ENCODE measurements at places on chromosomes 1 and 21.
A peak's percentile ranks its signal among the peaks of the same experiment; 100 is the strongest.

- no peak for DNase-seq
Measured at GRCh38 chr1:64505232-64505943, 35.5 kb downstream of the CACHD1 start.

DNA sequence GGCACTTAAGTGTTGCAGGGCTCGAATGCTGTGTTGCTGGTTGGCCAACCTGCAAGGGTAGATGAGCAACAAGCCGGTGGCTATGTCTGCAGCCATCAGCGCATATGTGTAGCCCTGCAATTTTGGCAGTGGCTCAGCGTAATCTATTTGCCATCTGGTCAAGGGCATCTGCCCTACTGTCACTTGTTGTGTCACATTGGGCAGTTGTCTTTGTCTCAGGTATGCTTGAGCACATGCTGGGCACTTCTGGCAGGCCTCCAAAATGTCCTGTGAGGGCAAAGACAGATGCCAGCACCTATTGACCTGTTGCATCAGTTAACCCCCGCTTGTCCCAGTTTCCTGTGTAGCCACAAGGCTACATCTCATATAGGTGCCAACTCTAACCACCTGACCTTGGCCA, 111.8 kb downstream of the GDAP2 start:
- no peak for DNase-seq

- no peak for DNase-seq
Measured at GRCh38 chr1:155932081-155932480, 2.1 kb downstream of the KHDC4 start.

GRCh38 chr1:156860628-156861423, at the start of gene NTRK1:
NTRK1 (plus strand) TSS chr1:156860865; CDS start chr1:156860935, 70 bp downstream.
- no peak for DNase-seq

DNA sequence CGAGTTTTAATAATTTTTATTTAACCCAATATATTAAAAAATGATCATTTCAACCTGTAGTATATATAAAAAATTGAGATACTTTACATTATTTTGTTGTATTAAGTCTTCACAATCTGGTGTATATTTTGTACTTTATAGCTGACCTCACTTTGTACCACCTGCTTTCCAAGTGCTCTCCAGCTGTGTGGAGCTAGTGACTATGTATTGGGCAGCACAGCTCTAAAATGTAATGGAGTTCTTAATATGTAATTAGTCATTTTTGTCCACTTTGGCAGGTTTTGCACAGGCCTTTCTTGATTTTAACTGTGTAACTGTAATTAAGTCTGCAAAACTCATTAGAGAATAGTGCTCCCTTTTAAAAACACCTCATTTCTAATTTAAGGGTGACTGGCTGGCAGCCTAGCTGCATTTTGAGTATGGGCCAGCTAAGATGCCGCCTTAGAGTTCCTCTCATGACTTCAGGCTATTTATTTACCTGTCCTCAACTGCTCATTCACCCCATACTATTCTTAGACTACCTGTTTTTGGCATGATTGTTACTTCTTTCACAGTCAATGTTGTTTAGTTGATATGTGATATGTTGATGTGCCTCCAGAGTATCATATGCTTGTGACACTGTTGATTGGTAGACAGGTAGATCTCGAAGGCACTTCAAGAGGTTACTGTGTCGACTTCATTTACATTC, 43.2 kb downstream of the ZYG11B start:
- DNase-seq, result peak; percentile 6

DNA sequence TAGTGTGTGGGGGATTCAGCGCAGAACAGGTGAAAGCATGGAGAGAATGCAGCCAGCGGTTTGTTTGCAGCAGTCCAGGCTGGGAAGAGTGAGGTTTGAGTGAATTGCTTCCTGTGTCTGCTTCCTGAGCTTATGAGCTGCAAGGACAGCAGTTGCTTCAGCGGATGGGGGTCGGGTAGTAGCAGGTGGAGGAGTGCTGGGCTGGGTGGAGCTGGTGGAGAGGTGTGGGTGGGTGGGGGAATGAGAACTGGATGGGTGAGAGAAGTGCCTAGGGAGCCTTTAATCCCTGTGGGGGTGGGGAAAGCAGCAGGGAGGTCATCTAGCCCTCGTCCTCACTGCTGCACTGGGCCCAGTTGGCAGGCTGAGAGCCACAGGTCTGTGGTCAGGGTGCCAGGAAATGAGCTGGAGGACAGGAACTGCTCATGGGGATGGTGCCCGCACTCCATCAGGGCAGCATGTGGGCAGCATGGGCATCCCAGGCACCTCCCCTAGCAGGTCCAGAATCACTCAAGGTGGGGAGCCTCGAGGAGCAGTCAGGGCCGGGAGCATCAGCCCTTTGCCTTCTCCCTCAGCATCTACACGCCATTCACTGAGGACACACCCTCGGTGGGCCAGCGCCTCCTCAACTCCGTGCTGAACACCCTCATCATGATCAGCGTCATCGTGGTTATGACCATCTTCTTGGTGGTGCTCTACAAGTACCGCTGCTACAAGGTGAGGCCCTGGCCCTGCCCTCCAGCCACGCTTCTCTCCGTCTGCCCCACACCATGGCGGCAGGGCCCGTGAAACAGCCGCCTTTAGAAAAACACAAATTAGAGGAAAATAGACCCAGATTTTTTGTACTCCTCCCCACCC, 14.8 kb downstream of the PSEN2 start:
- DNase-seq, result no peak

DNA sequence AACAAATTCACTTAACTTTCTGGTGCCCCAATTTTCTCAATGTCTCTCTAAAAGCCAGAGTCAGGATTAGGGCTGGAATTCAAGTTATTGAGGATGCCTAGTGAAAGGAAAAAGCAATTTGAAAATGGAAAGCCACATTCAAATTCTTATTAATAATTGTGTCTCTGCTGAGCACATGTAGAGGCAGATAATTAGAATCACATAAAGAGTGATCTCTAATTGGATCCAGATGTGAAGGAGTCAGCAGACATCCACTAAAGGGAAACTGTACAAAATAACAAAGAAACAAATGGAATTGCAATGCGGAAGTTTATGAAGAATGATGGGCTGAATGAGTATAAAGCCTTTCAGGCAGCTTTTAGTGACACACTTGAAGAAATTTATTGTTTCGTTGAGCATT, 482.6 kb downstream of the TTLL7 start:
- no peak for DNase-seq

- DNase-seq, result no peak
Measured at GRCh38 chr1:22930240-22930912, 42.3 kb downstream of the LACTBL1 start.

GRCh38 chr1:36693603-36694002, 210.9 kb upstream of the CSF3R start:
- DNase-seq, result no peak

DNA sequence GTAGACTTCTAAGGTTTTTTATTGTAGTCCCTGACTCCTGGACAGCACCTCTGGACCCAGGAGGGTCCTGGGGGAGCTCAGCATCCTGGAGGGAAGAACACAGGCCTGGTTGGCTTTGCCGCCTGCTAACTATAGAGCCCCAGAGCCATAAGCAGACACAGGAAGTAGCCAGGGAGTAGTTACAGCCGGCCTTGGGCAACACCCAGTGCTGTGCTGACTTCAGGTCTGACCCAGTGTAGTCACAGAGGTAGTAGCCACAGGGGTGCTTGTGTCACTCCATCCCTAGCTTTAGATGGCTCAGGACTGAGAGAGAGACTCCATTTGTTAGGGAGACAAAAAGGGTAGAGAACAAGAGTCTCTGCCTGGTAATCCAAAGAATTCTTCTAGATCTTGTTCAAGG, 21.9 kb downstream of the MCOLN2 start:
- DNase-seq, result no peak

DNA sequence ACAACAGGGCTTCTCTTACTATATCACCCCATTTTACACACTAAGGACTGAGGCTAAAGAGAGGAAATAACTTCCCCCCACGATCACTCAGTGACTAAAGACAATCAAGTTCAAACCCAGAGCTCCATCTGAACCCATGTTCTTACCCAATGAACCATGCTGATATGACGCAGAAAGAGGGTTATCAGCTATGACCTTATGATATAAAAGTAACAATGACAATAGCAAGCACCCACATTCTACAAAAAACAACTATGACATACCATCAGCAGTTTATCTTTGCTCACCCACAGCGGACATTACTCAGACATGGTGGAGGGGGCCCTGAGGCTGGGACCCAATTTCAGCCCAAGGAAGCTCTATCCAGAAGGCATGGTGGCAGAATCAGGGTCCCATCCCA, 75.7 kb downstream of the PTPN14 start:
- no peak for DNase-seq

DNA sequence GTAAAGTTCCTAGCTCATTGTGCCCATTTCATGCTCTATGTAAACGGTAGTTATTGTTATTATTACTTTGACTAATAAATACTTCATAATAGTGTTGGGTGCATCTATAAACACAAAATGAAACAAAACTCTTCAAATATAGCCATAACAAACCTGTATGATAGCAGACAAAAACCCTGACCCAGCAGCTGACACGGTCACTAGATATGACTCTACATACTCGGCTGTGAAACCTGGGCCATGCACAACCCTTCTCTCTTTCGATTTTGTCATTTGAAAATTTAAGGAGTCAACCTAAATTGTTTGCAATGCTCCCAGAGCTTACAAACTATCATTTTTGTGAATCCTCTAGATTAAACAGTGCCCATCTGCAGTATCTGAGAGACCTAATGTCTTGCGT, 8.0 kb upstream of the RGS13 start:
- no peak for DNase-seq

DNA sequence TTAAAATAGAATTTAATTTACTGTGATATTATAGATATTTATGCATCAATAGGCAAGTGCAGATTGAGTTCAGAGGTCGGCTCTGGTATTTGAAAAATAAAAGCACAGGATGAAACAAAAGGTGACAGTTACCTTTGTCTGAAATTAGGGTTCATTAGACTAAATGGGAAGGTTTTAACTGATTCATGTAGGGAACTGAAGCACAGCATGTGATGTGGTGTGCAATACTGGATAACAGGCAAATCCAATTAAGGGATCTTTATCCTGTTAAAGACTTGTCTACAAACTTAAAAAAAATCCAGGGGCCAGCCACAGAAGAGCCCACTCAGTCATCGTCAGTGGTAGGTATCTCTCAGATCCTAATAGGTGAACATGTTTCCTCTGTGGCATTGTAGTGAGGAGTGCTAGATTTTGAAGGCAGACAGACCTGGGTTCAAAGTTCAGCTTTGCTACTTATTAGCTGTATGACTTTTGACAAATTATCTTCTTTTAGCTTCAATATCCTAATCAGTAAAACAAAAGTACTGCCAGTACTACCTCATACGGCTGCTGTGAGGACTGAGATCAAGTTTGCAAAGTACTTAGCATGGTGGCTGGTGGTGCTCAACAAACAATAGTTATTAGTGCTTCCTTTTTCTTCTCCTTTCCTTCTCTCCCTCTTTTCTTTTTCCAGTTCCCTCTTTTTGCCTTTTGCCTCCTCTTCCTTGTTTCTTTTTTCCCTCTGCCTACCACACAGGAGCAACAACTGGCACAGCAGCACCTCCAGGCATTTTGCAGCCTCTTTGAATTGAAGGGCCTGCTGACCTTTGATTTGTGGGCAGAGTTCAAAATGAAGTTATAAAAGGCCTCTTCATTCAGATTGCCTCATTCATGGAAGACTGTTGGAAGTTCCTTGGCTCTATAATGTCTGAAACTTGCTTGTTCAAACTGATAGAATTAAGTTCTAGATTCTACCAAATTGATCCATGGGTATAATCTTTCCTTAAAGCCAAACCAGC, 44.9 kb upstream of the FOXD3 start:
- DNase-seq, result no peak

DNA sequence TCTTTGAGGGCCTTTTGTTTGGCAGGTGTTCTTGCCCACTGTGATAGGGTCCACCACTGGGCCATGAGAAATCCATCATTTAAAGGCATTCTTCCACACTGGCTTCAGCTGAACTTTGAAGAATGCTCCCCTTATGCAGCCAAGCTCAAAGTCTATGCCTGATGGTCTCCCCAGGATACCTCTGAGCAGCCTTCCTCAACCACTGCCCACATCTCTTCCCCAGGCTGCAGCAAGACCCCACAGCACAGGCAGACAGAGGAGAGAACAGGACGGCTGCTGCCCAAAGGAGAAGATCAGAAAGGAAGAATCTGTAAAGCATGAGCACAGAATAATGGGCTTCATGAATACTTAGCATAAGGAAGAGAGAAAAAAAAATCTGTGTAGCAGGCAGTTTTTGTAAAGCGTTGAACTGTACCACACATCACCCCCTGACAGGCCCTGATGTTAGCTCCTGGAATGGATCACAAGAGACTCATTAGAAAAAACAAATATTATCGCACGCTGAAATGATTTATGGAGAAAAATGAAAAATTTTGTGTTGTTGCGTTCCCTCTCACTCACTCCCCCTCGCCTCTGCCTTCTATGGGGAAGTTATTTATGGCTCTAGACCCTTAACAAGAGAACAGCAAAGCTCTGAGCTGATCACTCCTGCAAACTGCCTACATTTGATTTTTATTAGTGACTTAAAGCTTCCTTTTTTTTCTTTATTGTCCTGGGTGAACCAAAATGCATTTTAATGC, 134.1 kb downstream of the TMEM53 start:
- DNase-seq, result no peak

- DNase-seq, result no peak
Measured at GRCh38 chr1:32791881-32792280, 25.3 kb downstream of the YARS1 start.

DNA sequence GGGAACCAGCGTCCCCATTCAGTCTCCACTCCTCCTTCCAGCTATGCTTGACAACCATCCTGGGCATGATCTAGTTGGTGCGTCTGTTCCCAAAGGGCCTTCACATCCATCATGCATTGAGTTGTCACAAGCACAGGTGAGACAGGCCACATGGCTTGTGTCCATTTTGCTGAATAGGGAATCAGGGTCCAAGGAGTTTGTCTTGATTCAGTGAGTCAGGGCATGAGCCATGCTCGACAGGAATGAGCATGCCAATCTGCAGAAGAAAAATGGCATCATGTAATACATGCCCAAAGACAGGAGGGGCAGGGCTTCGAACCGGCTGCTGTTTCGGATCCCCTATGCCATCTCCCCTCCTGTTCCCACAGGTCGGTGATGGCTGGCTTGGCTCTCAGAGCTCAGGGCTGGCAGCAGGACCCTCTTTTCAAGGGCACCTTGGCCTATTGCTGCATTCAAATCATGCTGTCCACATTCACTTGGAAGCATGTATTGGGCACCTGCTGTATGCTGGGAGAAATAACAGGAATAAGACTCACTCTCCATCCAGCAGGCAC, 44.5 kb downstream of the PKP1 start:
- DNase-seq, result no peak

DNA sequence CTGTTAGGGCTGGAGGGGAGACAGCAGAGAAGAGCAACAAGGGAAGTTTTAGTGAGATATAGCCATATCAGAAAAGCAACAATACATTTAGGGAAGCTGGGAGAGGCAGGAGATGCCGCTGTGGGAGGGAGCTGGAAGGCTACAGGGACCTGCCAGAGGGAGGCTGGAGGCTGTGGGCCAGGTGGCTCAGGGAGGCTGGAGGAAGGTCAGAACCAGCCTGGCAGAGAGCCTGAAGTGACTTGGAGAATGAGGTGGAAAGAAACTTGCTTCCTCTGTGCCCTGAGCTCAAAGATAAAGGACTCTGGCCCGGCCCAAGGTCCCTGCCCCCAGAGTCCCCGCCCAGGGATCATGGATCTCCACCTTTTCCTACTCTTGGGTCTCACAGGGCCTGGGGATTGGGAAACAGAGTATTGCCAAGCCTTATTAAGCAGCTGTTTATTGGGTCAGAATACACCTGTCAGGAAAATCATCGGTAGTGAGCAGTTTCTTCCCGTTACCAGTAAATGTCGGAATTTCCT, 85.9 kb downstream of the KIF26B start:
- no peak for DNase-seq
